ENCODE measurements at places on chromosomes 6 and 20. TPM values are rescaled to one million over a fixed set of nuclear protein-coding genes. Genes with fewer than 3 reads are reported as not detected.

MRPS18B gene
- 71.9 TPM for total RNA-seq

TENT5A gene
- 0.53 TPM for total RNA-seq

- DNase-seq: no peak
Measured at GRCh38 chr6:111013144-111013915, 31.5 kb downstream of the RPF2 start.

- no peak for DNase-seq
Measured at GRCh38 chr6:47043286-47043685, 1.2 kb upstream of the ADGRF1 start.

GRCh38 chr20:62576815-62577489 is 65.4 kb upstream of the SLCO4A1 start:
- DNase-seq: no peak

DNA sequence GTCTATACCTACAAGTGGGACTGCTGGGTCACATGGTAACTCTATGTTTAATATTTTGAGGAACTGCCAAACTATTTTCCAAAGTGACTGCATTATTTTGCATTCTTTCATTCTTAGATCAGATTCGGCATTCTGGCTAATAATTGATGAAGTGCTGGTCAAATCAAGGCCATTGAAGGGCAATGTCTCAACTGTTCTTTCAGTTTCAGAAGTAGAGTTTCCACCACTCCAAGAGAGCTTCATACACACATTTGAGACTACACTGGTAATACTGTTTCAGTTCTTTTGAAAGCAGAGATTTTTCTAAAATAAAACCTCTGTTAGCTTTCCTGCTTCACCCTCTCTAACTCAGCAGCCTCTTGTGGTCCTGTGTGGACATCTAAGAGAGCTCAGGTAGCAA is 154.5 kb downstream of the CFAP61 start:
- DNase-seq: no peak

DNA sequence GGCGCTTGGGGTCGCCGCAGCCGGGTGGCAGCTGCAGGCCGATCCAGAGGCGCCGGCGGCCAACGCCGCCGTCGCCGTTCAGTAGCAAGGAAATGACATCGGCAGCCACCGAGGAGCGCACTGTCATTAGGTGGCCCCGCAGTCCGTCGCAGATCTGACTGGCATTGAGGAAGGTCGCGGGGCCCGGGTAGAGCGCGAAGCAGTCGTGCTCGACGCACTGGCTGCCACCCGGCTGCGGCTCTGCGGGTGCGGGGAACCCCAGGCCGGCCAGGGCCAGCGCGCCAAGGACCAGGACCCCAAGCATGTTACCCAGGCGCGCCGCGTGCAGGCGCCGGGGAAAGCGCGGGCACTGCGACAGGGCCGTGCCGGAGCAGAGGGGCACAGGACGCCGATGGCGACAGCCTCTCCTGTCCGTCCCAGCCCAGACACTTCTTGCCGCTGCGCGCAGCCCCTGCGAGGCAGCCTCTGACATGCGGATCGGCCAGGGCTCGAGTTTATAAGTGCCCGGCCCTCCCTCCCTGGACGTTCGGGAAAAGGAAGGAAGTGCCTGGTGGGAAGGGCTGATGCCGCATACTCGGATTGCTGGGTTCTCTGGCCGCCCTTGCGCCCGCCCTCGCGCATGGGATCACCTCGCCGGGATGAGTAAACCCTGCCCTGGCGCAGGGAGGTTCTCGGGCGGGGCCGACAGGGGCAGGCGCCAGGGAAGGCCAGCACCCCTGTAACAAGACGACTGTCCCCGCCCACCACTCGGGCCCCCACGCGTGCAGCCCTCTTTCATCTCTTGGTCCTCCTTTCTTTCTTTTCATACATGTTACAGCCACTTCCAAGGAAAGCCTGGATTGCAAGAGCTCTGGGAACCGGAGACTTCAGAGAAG is at the start of gene THBD:
TSS of gene THBD (minus strand) at position 472 of the 875 bp plus-strand sequence. CDS start at position 304, 168 bp downstream.
- no peak for DNase-seq

GRCh38 chr6:135922174-135922573 is 70.7 kb downstream of the PDE7B start:
- no peak for DNase-seq

- no peak for DNase-seq
Measured at GRCh38 chr6:157215717-157216116, 107.6 kb downstream of the TMEM242 start.

C6orf58 gene
- not detected for total RNA-seq

BAG2 gene
- 13.6 TPM for total RNA-seq

GRCh38 chr20:43432498-43432897 is 25.2 kb upstream of the SRSF6 start:
- no peak for DNase-seq

NUS1 gene
- 44.2 TPM for total RNA-seq

- DNase-seq: no peak
Measured at GRCh38 chr20:63498960-63499337, at the start of gene EEF1A2. EEF1A2 (minus strand) TSS chr20:63499083; CDS start chr20:63497763, 1,320 bp downstream.

GRCh38 chr6:140462453-140463311 is 1088.2 kb upstream of the CITED2 start:
- no peak for DNase-seq

DNA sequence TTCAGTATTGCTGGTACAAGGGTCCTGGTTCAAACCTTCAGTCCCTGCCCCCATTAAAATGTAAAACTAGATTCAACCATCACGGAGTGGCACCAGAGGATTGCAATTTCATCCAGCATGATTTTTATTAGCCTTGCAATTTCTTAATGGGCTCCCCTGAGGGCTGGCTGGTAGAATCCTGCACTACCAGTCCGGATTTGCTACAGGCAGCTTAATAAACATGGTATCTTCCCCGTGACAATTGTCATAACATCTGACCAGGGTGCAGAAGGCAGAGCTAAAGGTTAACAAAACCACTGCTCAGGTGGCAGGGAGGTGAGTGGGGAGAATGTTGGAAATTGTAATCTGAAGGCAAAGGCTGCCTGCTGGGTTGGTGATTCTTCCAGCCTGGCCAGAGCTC is 94.5 kb downstream of the PKHD1 start:
- no peak for DNase-seq

OR10C1 gene
- not detected for total RNA-seq
